Activated naive CD8-positive, alpha-beta T cell treated with anti-CD3 and anti-CD28 coated beads for 36 hours (primary cell): ENCODE measurements at places on chromosomes 1 and 21.
A peak's percentile ranks its signal among the peaks of the same experiment; 100 is the strongest.

DNA sequence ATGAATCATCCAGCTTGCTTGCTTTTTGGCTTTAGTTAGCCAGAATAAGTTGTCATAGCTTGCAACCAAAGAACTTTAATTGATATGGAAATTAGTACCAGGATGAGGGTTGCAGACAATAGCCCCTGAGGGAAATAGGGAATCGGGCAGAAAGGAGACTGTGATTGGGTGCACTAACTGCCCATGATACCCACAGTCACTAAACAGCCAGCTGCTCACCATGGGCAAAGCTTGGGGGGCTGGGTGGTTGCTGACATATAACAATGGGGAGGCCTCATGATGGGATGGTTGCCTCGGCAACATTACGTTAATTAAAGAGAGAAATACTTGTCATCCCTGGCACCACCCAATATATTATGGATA, 17.8 kb upstream of the PLA2G2E start:
- H3K27me3 ChIP-seq = no peaks in the 10 kb centered on the region
- H3K4me3 ChIP-seq = no peak overlapping the region
- peaks cover under 1% of the 10 kb centered on the region for H3K4me1 ChIP-seq
- no peak overlapping the region for H3K27ac ChIP-seq
- no peaks in the 10 kb centered on the region for H3K36me3 ChIP-seq

DNA sequence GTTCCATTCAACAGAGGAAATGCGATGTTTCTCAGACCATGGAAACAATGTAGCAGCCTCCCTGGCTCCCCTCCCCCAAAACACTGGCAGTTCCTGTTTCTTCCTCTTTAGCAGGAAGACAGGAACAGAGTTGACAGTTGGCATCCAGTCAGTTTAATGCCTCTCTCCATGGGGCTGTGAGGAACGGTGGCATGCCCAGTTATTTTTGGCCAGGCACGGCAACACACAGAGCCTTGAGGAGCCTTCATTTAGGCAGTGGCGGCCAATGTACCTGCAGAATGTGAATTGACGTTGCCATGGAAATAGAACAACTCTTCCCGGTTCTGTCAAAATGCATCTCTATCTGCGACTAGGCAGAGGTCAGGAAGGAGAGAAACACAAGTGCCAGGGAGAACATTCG, 330.6 kb downstream of the DSCAM start:
- no peak for DNase-seq
- H3K27me3 ChIP-seq = peaks cover 3% of the 10 kb centered on the region
- H3K27ac ChIP-seq = no peak overlapping the region
- no peaks in the 10 kb centered on the region for H3K36me3 ChIP-seq
- H3K4me1 ChIP-seq = no peaks in the 10 kb centered on the region
- H3K4me3 ChIP-seq = no peak overlapping the region

DNA sequence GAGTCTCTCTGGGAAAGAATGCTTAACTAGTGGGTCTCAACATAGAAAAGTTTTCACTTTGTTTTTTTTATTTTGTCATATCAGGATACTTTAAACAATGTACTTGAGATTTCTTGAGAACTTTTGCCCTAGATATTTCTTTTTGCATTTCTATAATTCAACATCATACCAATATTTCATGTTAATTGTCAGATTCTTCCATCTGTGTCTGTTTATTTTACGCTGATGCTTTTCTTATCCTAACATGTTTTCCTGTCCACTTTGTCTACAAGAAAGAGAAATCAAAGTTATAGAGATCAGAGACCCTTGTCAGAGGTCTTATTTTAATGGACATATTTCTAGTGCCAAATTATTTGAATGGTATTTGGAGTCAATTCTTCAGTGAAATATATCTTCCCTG, 95.5 kb upstream of the B3GALT2 start:
- no peak overlapping the region for H3K27ac ChIP-seq
- DNase-seq = no peak

- H3K36me3 ChIP-seq = no peaks in the 10 kb centered on the region
- DNase-seq = no peak
- H3K4me3 ChIP-seq = no peak overlapping the region
- H3K4me1 ChIP-seq = peaks cover 7% of the 10 kb centered on the region
- peaks cover 55% of the 10 kb centered on the region for H3K27me3 ChIP-seq
These were observed 80.9 kb downstream of the ABCA4 start for GRCh38 chr1:94039871-94040569.

- H3K4me1 ChIP-seq = no peaks in the 10 kb centered on the region
- peaks cover 1% of the 10 kb centered on the region for H3K36me3 ChIP-seq
- no peak overlapping the region for H3K4me3 ChIP-seq
- no peak overlapping the region for H3K27ac ChIP-seq
- no peaks in the 10 kb centered on the region for H3K27me3 ChIP-seq
These were observed 964.1 kb downstream of the TTLL7 start for GRCh38 chr1:83034851-83035250.

DNA sequence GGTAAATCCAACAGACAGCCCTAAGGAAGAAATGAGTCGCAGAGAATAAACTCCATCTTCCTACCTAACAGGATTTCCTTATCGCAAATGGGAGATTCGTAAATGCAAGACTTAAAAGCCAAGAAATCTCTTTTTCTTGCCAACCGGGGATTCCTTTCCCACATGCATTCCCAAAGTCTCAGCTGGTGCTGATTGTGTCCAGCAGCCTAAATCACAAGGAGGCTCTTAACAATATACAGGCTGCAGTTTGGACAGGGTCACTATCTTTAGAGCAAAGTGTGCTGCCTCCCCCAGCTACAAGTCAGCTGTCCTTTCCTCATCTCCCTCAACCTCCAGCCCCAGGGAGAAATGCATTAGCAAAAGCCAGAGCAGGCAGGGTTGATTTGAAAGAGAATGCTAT, 189.8 kb upstream of the PLXNA2 start:
- H3K36me3 ChIP-seq = no peaks in the 10 kb centered on the region
- peaks cover under 1% of the 10 kb centered on the region for H3K27me3 ChIP-seq

- no peak overlapping the region for H3K27ac ChIP-seq
- no peaks in the 10 kb centered on the region for H3K36me3 ChIP-seq
- DNase-seq = no peak
- no peaks in the 10 kb centered on the region for H3K27me3 ChIP-seq
- no peaks in the 10 kb centered on the region for H3K4me1 ChIP-seq
These were observed 815.1 kb downstream of the NCAM2 start for GRCh38 chr21:21813289-21813688.

GRCh38 chr1:76668046-76668445, 199.2 kb upstream of the ST6GALNAC5 start:
- peaks cover 6% of the 10 kb centered on the region for H3K4me1 ChIP-seq
- no peak for DNase-seq
- H3K4me3 ChIP-seq = no peak overlapping the region
- H3K27me3 ChIP-seq = no peaks in the 10 kb centered on the region
- no peak overlapping the region for H3K27ac ChIP-seq

DNA sequence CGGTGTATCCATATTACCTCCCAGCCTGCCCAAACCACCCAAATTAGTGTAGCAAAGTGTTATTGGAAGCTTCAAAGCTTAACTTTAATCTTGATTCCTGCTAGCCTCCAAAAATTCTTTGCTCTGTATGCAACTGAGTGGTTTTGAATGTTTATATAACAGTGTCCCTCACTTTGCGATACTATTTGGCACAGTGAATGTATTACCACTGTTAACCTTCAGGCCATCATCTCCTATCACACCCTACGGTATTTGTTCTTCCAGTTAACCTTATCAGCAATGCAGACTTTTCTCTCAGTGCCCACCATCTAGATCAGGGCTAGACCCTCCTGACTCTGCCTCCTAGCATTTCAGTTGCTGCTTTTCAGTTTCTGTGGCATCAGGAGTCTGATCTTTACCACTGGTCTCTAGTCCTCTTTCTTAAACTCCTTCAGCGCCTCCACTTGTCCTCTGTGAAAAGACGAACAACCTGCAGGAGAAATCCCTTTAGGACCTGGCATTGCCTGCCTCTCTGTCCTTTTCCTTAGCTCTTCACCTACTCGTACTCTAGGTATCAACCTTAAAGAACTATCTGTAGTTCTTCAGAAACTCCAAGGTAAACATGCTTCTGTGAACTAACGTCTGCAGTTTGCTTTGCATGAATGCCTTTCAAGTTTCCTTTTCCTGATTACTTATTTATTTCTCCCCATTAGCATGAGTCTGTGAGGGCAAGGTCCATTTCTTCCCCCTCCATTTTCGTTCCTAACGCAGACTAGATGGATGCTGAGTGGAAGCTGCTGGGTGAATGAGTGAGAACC, 71.7 kb downstream of the SNX7 start:
- H3K27me3 ChIP-seq = peaks cover 16% of the 10 kb centered on the region
- H3K4me1 ChIP-seq = no peaks in the 10 kb centered on the region
- H3K4me3 ChIP-seq = no peak overlapping the region
- no peak for DNase-seq
- no peak overlapping the region for H3K27ac ChIP-seq
- no peaks in the 10 kb centered on the region for H3K36me3 ChIP-seq

DNA sequence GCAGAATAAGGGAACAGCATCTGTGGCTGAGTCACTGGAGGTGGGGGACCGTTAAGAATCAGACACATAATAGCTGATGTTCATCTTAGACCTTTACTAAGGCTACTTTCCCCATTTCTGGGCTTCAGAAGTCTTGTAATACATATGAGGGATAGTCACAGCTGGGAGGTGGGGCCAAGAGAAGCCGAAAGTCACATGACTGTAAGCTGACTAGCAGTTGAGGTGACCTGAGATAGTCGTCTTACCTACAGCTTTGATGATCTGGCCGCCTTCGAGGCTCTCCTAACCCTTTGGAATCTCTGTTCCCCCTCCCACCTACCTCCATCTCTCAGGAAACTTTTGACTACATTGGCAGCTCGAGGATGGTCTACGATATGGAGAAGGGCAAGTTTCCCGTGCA, 9.4 kb downstream of the NCSTN start:
- DNase-seq = no peak
- peaks cover 4% of the 10 kb centered on the region for H3K4me1 ChIP-seq
- no peaks in the 10 kb centered on the region for H3K27me3 ChIP-seq
- no peak overlapping the region for H3K27ac ChIP-seq

DNA sequence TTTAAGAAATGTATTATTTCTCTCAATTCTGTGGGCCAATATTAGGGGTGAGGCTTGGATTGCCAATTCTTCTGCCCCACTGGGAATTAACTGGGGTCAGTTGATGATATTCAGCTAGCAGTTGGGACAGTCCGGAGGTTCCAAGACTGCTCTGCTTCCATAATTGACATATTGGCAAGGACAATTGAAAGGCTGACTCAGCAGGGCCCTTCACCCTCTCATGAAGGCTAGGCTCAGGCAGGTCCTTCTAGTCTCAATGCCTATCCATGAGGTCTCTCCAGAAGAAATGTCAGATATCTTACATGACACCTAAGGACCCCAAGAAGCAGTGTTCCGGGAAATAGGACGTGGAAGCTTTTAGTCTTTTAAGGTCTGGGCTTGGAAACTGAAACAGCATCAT, 13.3 kb upstream of the RNF11 start:
- no peaks in the 10 kb centered on the region for H3K36me3 ChIP-seq
- no peak overlapping the region for H3K4me3 ChIP-seq
- H3K27ac ChIP-seq = no peak overlapping the region
- H3K27me3 ChIP-seq = no peaks in the 10 kb centered on the region

- H3K27ac ChIP-seq = no peak overlapping the region
- no peaks in the 10 kb centered on the region for H3K27me3 ChIP-seq
- H3K36me3 ChIP-seq = peaks cover 65% of the 10 kb centered on the region
These were observed 21.0 kb downstream of the EXO1 start for GRCh38 chr1:241869022-241869421.

DNA sequence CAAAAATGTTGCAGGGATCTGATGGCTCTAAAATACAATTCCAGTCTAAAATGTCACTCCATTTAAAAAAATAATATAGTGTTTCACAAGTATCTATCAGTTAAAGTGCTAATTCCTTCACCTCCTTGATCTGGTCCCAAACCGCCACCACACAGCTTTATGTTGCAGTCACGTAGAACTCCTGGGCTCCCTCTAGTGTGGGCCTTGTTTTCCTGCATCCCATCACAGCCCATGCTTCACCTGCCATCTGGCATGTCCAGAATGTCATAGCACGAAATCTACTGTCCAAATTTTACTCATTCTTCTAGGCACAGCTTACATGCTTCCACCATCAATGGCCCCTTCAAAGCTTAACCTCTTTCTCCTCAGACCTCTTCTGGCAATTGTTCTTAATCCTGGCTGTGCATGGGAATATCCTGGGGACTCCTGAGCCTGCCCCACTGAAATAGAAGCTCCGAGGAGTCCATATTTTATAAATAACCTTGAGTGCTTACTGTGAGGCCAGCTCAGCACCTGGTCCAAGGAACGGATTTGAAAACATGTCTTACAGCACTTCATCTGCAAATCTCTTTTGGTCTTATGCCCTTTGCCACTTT, 15.5 kb downstream of the FYB2 start:
- no peaks in the 10 kb centered on the region for H3K4me1 ChIP-seq
- H3K4me3 ChIP-seq = no peak overlapping the region
- peak; percentile 2 for DNase-seq

DNA sequence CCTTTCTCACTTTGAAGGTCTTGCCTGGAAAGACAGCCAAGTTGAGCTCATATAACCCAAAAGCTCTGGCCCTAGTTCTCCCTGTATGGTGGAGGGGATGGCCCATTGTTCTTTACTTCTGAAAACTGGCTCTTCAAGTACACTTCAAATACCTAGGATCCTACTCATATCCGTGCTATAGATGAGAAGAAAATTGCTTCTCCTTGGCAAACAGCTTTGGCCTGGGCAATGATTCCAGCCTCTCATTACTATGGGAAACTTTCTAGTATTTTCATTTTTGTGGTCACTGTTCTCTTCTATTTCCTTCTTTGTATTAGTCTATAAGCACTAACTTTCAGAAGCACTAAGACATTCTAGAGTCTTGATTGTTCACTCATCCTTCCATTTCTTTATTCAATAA, 53.7 kb downstream of the ZNF697 start:
- DNase-seq = no peak
- H3K4me3 ChIP-seq = no peak overlapping the region
- H3K27me3 ChIP-seq = peaks cover 5% of the 10 kb centered on the region

- peaks cover 4% of the 10 kb centered on the region for H3K4me1 ChIP-seq
- DNase-seq = no peak
- H3K27ac ChIP-seq = no peak overlapping the region
- H3K36me3 ChIP-seq = no peaks in the 10 kb centered on the region
- no peak overlapping the region for H3K4me3 ChIP-seq
These were observed 426.6 kb downstream of the OMA1 start for GRCh38 chr1:58119971-58120370.

DNA sequence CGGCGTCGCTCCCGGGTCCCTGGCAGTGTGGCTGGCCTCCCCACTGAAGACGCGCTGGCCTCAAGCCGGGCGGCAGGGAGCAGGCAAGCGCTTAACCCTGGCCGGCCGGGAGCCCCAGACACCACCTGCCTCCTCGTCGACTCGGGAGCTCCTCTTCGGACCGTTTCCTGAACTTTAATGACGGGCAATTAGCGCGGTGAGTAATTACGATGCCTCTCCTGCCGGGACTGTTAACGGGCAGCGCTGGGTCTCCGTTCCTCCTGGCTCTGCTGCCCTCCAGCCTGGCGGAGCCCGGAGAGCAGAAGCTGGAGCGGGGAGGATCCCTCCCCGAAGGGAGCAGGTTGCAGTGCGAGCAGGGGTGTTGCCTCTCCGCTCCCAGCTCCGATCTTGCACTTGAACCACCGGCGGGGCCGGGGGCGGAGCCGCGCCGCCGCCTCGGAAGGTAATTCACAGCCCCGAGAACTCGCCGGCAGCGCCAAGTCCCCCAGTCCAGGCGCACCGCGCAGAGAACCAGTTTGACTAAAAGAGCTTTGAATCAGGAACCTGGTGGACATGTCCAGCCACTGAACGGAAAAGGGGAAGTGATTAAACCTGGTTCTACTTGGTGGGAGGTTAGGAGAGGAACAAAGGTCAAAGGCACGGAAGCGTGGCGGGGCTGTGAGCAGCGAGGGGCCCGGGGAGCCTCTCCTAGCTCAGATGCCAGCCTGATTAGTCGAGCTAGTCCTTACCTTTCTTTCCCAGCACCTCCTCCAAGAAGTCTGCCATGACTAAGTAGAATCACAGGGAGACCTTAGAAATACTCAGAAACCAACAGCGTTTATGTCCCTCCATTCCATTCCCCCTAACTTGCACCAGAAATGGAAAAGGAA, 18.3 kb upstream of the PLEKHA6 start:
- DNase-seq = peak; percentile 65
- peak overlapping the region; percentile 82 for H3K4me3 ChIP-seq
- no peaks in the 10 kb centered on the region for H3K36me3 ChIP-seq

GRCh38 chr1:57162607-57163261, 196.9 kb upstream of the C8B start:
- peaks cover 4% of the 10 kb centered on the region for H3K27me3 ChIP-seq
